H1 (cell line): ENCODE measurements at places on chromosomes 12 and 14.

DNA sequence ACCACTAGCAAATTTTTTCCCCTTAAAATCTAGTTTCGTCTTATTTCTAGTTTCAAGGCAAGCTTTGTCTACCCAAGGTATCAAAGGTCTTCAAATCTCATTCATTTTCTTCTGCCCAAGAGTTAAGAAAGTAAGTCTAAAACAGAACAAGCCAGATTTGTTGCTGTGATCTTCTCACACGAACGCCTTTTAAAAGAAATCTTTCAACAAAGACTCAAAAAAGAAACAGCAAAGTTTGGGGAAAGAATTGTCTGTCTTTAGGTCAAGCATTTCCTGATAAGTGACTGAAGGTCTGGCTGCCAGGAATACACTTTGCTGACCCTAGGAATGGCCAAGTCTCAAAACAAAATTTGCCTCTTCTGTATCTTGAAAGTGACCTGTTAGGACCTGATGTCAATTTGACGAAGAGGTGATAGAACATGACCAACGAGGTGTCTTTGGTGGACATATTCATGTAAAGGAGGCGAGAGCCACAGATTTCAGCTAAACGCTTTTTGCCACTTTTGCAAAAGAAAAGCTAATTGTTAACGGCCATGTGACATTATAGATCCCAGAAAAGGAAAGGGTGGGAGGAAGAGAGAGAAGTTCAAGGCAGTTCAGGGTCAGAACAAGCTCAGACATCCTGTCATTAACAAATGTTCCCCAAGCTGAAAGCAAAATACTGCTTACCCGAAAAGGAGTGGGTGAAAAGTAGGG lies 1.7 kb downstream of the CDK17 start:
- no peak for DNase-seq

- DNase-seq: peak; percentile 38
Measured at GRCh38 chr14:58663494-58664111, 25.8 kb downstream of the DACT1 start.

DNA sequence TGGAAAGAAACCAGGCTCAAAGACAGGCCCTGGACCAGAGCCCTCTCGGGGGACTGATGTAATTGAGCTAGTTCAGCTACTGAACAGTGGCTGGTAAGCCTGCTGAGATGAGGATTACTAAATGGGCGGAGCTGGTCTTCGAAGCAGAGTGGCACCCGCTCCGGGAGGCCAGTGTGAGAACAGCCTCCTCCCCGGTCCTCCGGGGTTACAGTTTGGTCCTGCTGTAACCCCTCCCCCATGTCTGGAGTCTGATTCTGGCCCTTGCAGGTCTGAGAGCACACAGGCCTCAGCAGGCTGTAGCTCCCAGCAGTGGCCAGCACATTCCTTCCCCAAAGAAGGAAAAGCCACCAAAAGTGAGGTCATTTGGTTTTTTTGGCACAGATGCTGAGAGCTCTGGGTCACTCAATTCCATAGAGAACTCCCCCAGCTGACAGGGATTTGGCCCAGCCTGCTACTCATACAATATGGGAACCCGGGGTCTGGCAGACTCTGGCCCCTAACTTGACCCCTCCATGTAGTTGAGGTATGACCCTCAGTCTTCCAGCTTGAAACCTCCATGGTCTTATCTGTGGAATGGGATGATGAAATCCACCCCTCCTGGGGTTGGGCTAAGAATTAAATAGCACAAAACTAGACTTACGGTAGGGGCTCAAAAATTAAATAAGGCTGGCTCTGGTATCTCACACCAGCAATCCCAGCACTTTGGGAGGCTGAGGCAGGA lies 39.0 kb downstream of the ACTN1 start:
- no peak for DNase-seq

GRCh38 chr14:48970943-48971342 lies 615.2 kb downstream of the RPS29 start:
- DNase-seq: no peak

GRCh38 chr14:86654558-86655184 lies 1124.7 kb downstream of the FLRT2 start:
- no peak for DNase-seq

DNA sequence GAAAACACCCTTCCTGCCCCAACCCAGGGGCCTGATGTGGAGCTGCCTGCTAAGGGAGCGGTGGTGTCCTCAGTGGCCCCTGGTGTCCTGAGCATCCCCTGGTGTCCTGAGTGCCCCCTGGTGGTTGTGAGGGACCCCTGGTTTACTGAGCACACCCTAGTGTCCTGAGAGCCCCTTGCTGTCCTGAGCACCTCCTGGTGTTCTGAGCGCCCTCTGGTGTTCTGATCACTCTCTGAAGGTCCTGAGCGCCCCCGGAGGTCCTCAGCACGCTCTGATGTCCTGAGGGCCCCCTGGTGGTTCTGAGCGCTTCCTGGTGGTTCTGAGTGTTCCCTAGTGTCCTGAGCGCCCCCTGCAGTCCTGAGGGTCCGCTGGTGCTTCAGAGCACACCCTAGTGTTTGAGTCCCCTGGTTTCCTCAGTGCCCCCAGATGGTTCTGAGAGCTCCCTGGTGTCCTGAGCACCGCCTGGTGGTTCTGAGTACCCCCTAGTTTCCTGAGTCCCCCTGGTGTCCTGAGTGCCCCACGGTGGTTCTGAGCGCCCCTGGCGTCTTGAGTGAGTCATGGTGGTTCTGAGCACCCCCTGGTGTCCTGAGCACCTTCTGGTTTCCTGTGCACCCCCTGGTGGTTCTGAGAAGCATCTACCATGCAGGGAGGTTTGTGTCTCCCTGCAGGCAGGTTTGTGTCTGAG lies 1004.2 kb downstream of the TMEM121 start:
- DNase-seq: no peak

DNA sequence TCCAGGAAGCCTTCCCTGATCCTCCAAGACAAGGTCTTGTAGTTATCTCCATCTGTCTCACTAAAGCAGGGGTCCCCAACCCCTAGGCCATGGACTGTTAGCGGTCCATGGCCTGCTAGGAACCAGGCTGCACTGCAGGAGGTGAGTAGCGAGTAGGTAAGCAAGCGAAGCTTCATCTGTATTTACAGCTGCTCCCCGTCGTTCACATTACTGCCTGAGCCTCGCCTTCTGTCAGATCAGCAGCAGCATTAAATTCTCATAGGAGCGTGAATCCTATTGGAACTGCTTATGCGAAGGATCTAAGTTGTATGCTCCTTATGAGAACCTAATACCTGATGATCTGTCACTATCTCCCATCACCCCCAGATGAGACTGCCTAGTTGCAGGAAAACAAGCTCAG lies 12.4 kb upstream of the NFYB start:
- DNase-seq: no peak

- DNase-seq: no peak
Measured at GRCh38 chr12:76106631-76107030, 22.1 kb upstream of the NAP1L1 start.

- DNase-seq: no peak
Measured at GRCh38 chr12:93567174-93567573, 5.3 kb upstream of the SOCS2 start.

DNA sequence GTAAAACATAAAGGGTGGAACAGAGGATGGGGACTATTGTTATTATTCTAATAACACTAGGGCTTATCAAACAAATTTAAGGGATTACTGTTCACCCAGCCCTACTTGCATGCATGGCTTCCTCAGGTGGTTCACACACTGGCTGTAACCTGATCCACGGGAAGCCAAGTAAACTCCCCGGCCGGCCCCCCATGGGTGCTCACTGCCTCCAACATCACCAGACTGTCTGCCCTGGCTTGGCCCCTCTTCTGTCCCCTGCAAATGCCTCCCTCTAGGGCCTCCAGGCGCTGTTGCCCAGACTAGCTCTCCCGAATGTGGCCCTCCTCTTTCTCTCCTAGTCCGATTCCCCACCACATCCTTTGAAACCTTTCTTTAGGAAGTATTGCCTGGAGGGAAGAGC lies 18.6 kb downstream of the FAIM2 start:
- DNase-seq: no peak

DNA sequence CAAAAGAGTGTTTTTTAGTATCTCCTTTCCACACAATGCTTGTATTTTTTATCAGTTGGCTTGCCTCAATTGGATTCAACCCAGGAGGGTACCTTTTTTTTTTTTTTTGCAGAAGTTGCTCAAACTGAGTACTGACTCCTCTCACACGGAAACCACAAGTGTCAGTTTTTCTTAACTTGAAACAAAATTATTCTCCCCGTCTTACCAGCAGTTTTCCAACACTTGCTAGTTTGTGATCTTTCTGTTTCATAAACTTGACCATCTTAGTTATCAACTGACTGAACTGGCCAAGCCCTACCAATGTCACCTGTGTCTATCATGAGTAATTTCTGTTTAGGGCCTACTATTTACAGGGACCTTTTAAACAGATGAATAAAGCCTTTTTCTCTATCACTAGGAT lies 34.1 kb upstream of the ITPR2 start:
- DNase-seq: no peak

GRCh38 chr14:61498303-61498702 lies 176.9 kb downstream of the PRKCH start:
- DNase-seq: no peak

- DNase-seq: no peak
Measured at GRCh38 chr14:57244106-57244505, 24.6 kb downstream of the EXOC5 start.

GRCh38 chr12:113104953-113105510 lies 30.5 kb downstream of the RASAL1 start:
- no peak for DNase-seq

DNA sequence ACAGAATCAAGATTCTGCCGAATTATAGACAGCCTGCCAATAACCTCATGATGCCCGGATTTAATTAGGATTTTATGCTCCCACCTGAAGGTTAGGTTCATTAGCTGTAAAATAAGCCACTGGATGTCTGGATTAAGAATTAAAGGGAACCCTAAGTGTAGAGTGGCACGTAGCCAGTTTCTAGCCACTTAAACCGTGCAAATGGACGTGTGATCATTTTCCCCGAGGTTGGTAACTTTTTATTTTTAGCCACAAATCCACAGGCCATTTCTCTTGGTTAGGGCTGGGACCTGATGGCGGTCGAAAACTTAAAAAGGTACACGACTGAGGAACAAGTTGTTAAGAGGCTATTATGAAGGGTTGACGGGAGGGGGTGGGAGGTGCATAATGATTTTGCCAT lies 127.3 kb upstream of the TMPO start:
- DNase-seq: no peak

GRCh38 chr12:128840862-128841468 lies 12.3 kb upstream of the GLT1D1 start:
- DNase-seq: no peak

DNA sequence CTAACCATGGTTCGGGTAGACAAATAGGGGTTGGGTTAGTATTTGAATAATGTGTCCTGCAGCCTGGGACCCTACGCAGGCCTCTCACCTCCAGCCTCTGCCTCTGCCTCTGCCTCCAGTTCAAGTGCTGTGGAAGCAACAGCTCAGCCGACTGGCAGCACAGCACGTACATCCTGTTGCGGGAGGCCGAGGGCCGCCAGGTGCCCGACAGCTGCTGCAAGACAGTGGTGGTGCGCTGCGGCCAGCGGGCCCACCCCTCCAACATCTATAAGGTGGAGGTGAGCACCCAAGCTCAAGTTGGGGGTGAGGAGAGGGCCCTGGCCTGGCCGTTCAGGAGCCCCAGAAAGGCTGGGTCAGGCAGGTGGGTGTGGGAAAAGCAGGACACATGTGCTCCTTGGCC lies 55.9 kb downstream of the TSPAN11 start:
- no peak for DNase-seq

GRCh38 chr14:89927186-89927865 lies 27.2 kb downstream of the EFCAB11 start:
- DNase-seq: no peak

GRCh38 chr12:88393017-88393767 lies 187.1 kb downstream of the KITLG start:
- DNase-seq: no peak

DNA sequence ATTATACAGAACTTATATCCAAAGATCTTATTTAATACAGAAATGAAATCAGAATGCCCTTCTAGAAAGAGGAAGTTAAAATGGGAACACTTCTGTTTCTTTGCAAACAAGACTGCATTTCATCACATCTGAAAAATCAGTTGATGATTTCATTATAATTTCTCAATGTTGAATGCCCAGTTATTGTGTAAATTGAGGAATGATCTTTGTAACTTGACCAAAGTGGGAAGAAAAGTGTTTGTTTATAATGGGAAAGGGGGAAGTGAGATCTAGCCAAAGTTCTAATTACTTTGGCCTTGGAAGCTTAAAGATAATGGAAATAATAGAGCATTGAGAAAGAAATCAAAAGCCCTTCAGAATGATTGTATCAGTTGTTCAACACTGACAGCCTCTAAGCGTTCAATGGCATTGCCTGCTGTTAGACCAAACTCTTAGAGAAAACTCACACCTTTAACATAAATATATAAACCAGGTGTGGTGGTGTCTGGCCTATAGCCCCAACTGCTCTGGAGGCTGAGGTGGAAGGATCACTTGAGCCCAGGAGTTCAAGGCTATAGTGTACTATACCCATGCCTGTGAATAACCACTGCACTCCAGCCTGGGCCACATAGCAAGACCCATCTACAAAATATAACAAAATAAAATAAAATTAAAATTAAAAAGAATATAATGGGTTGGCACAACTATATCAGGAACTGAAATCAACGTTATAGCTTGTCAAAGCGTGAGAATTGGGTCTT lies 9.9 kb upstream of the LYZ start:
- DNase-seq: no peak

- no peak for DNase-seq
Measured at GRCh38 chr14:28157887-28158791, 608.4 kb upstream of the FOXG1 start.

- DNase-seq: peak; percentile 24
Measured at GRCh38 chr12:1886396-1887008, 31.9 kb downstream of the CACNA2D4 start.

DNA sequence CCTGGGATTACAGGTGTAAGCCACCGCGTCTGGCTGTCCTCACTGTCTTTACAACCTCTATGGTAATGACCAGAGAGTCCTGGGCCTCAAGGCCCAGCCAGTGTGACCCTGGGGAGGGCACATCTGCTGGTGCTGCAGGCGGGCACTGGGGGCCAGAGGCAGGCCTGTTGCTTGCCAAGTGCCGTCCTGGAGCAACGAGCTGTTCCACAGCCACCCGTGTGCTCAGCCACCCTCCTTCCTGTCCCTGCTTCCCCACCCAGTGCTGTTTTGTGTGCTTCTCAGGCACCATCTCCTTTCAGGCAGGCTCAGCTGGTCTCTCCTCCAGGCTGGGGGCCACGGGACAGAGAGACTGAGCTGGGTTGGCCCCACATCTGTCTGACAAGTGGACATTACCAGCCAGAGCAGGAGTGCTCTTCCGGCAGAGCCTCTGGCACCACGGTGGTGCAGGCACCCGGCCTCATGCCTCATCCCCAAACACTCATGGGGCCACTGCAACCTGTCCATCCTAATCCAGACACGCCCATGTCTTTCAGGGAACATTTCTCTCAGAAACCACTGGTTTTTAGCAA lies 9.0 kb downstream of the SLC25A47 start:
- no peak for DNase-seq
